Glomerular endothelial cell (primary cell): ENCODE measurements at places on chromosomes 12 and 14.

GRCh38 chr12:52681526-52682380, 1.5 kb upstream of the KRT1 start:
- no peak for DNase-seq

DNA sequence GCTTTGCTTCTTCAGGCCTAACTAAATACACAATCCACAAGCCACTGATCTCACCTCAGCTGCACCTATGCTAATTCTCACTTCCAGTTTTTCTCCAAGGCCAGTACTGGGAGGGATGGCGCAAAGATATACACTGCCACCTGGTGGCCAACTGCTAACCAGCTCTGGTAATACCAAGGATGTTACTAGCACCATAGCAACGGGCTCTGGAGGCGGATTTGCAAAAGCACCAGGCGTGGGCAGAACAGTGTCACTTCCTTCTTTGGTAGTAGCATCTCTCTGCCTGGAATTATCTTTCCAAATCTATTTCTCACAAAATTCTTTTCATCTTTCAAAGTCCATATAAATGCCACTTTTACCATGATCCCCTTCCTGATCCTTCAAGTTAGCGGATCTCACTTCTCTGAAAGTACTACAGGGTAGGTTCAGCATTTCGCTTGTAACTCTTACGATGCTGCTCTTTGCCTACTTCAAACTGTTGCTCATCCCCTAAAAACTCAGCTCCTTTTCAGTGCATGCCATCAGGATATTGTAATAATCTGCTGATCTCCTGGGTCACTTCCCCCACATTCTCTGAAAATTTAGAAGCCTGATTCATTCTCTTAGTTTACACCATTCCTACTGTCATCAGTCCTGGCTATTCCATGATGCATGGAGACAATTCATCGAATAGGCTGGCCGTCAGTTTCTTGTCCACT, 37.1 kb upstream of the FOXJ2 start:
- no peak for DNase-seq

DNA sequence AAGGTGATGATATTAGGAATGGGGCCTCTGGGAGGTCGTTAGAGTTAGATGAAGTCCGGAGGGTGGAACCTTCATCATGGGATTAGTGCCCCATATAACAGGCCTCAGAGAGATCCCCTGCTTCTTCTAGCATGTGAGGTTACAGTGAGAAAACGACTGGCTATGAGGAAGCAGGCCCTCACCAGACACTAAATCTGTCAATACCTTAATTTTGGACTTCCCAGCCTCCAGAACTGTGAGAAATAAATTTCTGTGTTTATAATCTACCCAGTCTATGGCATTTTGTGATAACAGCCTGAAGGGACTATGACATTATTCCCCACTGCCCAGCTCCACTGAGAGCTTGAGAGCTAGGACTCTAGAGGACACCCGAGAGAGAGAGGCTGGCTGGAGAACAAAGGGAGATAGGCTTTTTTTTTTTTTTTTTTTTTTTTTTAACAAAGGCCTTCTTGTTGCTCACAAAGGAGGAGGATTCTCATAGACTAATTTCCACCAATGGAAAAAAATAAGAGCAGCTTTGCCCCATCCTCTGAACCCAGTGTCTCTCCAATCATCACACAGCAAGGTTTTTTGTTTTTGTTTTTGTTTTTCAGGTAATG, 87.8 kb upstream of the EEA1 start:
- DNase-seq, result no peak

DNA sequence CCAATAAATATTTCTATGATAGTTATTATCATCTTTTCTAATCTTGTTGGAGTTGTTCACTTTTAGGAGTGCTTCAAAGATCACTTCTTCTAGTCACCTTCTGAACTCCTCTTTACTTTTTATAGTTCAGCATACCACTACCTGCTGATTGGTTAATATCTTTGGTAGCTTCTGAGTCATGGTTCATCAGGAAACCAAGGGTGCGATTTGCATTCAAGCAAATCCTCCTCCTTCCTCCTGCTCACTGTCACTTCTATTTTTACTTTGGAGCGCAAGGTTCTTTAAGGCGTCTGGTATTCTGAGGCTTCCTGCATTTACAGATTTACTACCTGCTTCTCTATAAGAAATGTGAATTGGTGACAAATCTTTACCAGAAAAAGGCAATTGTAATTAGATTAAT, 24.0 kb downstream of the SYT1 start:
- DNase-seq, result no peak

DNA sequence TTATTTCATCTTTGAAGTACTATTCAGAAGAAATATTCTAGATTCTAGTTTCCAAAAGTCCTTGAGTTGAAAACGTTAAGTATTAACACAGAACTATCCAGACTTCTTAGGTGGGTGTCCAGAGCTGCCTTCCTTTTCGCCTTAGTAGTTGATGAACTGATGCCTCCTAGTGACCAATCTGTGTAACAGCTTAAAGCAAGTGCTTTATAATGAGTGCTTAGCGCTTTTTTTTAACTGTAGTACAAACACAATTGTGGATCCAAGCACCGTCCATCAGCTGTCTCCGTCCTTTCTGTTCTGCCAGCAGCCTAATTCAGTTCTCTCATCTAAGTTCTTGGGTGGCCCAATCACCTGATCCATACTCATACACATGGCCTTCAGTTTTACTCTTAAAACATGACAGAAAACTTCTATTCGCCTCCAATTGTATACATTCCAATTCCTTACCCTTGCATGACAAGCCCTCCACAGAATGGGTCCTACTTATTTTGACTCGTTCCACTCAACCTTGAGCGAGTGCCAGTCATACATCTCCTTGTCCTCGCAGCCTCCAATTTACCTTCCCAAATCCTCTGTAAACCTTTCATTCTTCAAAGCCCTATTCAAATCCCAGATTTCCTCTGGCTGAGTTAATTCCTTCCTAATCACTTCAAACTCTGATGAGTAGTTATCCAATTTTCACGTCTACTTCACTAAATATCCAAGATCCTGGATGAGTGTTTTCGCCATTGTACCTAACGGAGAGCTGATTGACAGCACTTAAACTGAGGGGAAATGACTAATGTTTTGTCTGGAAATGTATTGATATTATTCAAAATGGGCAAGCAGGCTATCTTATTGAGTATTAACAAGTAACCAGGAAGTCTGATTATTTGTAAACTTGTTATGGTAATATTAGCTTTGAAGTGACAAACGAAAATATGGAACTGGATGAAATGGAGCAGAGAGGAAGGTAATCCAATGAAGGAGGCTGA, 5.8 kb upstream of the PHLDA1 start:
- no peak for DNase-seq

DNA sequence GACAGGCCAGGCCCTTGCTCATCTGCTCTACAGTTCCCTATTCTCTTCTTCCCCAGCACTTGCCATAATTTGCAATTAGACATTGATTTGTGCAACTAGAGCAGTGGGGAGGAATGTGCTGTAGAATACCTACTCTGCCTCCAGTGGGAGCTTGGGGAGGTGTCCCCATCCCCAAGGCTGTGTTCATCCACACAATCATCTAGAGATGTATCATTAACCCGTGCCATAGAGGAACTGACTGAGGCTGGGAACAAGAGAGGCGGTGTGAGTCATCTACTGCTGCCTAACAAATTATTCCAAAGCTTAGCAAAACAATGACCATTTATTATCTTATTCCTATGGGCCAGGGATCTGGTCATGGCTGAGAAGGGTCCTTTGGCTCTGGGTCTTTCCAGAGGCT, 5.1 kb upstream of the OTUB2 start:
- no peak for DNase-seq

- DNase-seq, result no peak
Observed at GRCh38 chr12:59452259-59452658, 143.6 kb upstream of the SLC16A7 start.

GRCh38 chr14:105877645-105878044, 351.3 kb downstream of the TMEM121 start:
- DNase-seq, result no peak

GRCh38 chr12:115598871-115599811, 678.4 kb downstream of the MED13L start:
- DNase-seq, result no peak

GRCh38 chr12:102294568-102294967, 96.9 kb upstream of the PMCH start:
- no peak for DNase-seq

- no peak for DNase-seq
Observed at GRCh38 chr14:103385929-103386712, 906 bp downstream of the MARK3 start.

GRCh38 chr14:53601409-53601808, 355.2 kb downstream of the BMP4 start:
- DNase-seq, result no peak

- DNase-seq, result no peak
Observed at GRCh38 chr14:55388160-55388559, 23.5 kb downstream of the ATG14 start.

DNA sequence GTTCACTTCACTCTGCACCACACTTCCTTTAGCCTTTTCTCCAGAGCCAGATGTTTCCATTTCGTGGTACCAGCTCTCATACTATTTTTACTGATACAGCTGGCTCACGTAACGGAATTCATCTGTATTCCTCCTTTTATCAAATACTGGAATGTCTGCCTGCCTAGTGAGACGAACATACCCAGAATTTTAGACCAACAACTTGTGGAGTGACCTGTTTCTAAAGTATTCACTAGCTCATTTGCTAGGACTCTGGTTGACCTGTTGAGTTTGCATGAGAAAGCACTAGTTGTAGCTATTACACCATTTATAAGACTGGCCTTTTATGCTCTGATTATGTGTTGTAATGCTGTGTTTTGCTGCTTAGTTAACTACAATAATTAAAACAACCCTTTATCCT, 22.6 kb downstream of the KCNA5 start:
- no peak for DNase-seq

GRCh38 chr12:94798113-94798512, 147.8 kb upstream of the TMCC3 start:
- no peak for DNase-seq

DNA sequence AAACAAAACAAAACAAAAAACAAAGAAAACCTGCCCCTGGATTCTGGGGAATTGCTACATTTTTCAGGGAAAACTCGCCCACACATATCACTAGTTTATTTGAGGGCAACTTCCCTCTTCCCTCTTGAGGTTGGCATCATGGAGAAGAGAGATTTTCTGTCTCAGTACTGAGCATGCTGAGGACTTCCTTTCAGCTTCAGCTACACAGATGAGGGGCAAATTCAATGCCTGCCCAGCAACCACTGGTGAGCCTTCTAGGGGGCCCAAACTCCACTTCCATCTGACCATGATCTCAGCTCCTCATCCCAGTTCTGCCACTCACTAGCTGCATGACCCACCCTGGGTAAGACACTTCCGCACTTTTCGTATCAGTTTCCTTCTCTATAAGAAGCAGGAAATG, 63.1 kb upstream of the SCN8A start:
- DNase-seq, result no peak

GRCh38 chr14:101844219-101844618, 82.7 kb downstream of the PPP2R5C start:
- no peak for DNase-seq

GRCh38 chr12:114688256-114688845, 4.4 kb upstream of the TBX3 start:
- DNase-seq, result no peak

GRCh38 chr12:93156086-93156716, 221.5 kb upstream of the NUDT4 start:
- no peak for DNase-seq

GRCh38 chr12:57416039-57416996, 14.5 kb downstream of the R3HDM2 start:
- DNase-seq, result no peak

- no peak for DNase-seq
Observed at GRCh38 chr14:32939254-32940065, 781 bp downstream of the NPAS3 start.
